PC-3 (cell line): ENCODE measurements at places on chromosomes 7 and 10. TPM values are rescaled to one million over a fixed set of nuclear protein-coding genes. Genes with fewer than 3 reads are reported as not detected.
A peak's percentile ranks its signal among the peaks of the same experiment; 100 is the strongest.

GRCh38 chr7:28799619-28800018 lies 158.5 kb downstream of the TRIL start:
- no peak for DNase-seq

DNA sequence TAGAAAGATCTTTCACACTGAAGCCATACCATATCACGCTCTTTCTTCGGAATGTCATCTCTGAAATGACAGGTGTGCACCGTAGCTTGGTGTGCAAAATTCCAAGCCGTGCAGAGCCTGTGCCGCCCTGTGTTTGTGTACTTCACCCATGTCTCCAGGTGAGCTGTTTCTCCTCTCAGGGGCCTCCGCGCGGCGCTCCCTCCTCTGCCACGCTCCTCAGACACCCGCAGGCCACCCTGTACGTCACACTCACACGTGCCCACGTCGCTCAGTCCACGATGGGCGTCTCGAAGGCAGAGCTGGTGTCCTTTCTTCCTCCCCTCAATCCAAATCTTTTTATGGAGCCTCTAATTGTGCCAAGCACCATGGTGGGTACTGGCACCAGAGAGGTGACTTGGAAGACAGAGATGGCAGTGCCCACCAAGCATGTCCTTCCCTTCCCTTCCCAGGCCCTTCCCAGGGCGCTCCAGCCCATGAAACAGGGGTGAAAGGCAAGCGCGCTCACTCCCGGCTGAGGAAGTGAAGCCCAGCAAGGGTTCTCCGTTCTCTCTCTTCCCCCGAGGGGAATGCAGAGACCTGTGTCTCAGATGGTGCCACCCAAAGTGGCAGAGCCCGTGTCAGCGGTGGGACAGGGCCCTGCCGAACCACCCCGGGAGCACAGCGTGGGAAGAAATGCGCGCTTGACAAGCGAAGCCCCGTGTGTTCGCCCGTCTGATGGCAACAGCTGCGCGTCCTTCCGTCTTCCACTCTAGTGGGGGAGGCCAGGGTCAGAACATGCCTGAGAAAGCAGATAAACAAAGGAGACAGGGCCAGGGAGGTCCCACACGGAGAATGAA lies 292.5 kb upstream of the SHH start:
- DNase-seq = no peak

Gene MYH16
- 2.8 and 4.7 TPM in 2 replicates for total RNA-seq

DNA sequence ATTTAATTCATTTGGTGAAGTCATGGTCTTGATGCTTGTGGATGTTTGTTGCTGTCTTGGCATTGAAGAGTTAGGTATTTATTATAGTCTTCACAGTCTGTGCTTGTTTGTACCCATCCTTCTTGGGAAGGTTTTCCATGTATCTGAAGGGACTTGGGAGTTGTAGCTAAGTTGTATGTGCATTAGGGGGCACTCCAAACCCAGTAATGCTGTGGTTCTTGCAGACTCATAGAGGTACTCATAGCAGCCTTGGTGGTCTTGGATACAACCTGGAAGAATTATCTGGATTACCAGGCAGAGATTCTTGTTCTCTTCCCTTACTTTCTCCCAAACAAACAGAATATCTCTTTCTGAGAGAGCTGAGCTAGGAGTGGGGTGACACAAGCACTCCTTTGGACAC lies 93.2 kb downstream of the ADCYAP1R1 start:
- no peak for DNase-seq

DNA sequence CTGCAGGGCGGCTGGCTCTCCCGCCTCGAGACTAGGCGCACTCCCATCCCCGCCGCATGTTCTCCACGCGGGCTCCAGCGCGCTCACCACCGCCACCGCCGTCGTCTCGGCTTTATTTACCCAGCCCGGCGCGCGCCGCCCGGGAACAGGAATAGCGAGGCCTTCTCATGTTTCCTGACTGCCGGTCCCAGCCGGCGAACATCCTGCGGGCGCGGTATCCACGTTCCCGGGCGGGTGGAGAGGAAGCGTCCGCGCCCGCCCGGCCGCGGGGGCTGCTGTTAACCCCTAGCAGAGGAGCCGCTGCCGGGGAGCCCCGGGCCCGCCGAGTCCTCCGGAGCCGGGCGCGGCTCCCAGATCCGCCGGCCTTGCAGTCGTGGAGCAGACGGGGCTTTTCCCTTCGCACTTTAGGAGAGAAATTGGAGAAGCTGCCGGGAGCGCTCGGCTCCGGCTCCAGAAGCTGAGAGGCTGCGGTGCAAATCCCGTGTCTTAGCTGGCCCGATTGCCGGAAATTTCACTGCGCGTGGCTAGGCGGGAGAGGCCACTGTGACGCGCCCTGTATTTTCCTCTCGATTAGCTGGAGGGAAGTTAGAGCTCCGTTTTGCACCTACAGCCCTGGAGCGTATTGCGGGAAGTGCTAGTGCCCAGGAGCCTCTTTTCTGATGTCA lies at the start of gene MKX:
MKX (minus strand) TSS at position 88 of the 665 bp plus-strand sequence. CDS start 2,404 bp downstream, outside the sequence.
- DNase-seq = peak; percentile 20

GRCh38 chr7:4436936-4437335 lies 245.2 kb upstream of the FOXK1 start:
- no peak for DNase-seq

Gene TASOR2
- total RNA-seq = 47.3 and 52.9 TPM in 2 replicates

DNA sequence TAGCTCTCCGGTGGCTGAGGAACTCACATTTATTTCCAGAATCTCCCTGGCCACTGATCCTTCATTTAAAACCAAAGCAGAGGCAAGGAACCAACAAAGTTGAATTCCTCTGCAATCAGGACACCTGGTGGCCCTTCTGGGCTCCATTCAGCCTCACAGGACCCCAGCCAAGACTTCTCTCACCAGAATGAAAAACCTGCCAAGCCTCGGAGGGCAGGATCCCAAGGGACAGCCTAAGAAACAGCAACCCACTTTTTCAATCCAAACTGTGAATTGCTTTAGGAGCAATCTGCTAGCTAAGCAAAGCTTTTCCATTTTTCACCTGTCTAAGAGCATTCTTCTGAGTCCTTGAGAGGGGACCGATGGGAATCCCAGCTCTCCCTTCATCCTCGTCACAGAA lies 34.6 kb downstream of the OAT start:
- DNase-seq = no peak

- no peak for DNase-seq
Observed at GRCh38 chr7:35831208-35831607, 30.4 kb downstream of the SEPTIN7 start.

DNA sequence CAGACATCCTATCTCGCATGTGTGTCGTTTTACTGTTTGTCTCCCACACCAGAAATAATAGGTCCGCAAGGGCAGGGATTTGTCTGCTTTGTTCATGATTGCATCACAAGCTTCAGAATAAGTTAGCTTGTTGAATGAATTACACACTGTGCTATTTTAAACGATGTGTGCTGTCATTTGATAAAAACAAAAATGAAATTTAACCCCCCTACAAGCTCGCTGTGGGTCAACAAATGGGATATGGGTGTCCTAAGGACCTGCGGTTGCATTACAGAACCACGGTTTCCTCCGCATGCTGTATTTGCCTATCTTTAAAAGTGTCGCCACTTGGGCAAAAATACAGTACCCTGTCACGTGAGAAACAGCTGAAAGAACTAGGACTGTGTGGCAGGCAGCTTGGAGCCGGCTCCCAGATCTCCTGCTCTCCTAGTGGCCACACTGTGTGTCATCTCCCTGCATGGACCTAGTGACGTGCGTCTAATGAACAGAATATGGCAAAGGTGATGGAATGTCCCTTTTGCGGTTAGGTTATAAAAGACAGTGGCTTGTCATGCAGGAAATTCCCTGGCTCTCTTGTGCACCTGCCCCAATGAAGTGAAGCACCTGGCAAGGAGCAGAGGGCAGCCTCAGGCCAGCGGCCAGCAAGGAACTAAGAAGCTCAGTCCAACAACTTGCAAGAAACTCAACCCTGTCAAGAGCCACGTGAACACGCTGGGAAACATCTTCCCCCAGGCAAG lies 32.9 kb upstream of the CRYGN start:
- peak; percentile 33 for DNase-seq

DNA sequence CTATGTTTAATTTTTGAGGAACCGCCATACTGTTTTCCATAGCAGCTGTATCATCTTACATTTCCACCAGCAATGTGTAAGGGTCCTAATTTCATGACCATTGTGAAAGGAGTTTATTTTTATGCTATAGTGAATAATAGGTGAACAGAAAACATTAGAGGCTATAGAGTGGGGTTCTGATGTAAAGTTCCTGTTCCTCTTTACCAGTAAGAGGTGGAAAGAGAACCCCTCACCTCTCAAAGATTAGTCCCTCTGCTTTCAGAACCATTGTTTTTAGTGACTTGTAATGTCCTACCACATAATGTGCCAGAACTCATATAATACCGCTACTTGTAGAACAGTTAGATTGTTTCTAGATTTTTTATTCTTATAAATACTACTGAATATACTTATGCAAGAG lies 34.2 kb downstream of the SUFU start:
- DNase-seq = no peak

GRCh38 chr7:75737856-75738603 lies 711 bp downstream of the HIP1 start:
- no peak for DNase-seq

Gene NEUROD6
- total RNA-seq = not detected in 2 replicates

Gene PLEKHS1
- total RNA-seq = not detected in 2 replicates

Gene CC2D2B
- total RNA-seq = not detected in 2 replicates

DNA sequence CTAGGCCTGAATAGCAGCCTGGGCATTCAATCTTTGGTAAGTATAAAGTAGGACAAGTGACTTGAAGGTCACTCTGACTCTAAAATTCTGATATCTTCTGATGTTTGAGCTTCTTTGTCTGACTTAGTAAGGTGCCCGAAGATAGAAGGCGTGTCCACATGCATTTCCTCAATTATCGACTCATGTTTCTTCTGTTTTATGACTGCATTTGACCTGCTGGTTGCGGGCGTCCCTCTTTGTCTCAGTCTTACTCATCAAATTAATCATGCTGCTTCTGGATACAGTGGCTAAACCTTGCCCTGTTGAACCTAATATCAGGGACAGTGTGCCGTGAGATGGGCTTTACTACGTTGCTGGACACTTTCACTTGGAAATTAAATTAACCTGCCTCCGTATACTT lies 534.1 kb downstream of the SDK1 start:
- peak; percentile 66 for DNase-seq

- no peak for DNase-seq
Observed at GRCh38 chr7:20804345-20804744, 17.7 kb upstream of the SP8 start.

Gene CALHM3
- 2.3 and 4.1 TPM in 2 replicates for total RNA-seq

Gene CHCHD3
- 139 and 149 TPM in 2 replicates for total RNA-seq

Gene ELN
- 0.07 TPM in 1 of 2 replicates, not detected in the other for total RNA-seq

GRCh38 chr7:26038201-26038990 lies 113.6 kb upstream of the NFE2L3 start:
- DNase-seq = no peak

Gene CDHR3
- 5.9 and 9.8 TPM in 2 replicates for total RNA-seq

- DNase-seq = peak; percentile 80
Observed at GRCh38 chr7:105849122-105849855, 27.1 kb downstream of the ATXN7L1 start.

- DNase-seq = peak; percentile 14
Observed at GRCh38 chr7:120550494-120551048, 277.6 kb downstream of the KCND2 start.

- peak; percentile 88 for DNase-seq
Observed at GRCh38 chr10:94545391-94546048, at the start of gene HELLS. Gene HELLS (plus strand): TSS chr10:94545788. CDS start chr10:94545922, 134 bp downstream.

Gene MAP3K8
- 4.9 and 6.5 TPM in 2 replicates for total RNA-seq

DNA sequence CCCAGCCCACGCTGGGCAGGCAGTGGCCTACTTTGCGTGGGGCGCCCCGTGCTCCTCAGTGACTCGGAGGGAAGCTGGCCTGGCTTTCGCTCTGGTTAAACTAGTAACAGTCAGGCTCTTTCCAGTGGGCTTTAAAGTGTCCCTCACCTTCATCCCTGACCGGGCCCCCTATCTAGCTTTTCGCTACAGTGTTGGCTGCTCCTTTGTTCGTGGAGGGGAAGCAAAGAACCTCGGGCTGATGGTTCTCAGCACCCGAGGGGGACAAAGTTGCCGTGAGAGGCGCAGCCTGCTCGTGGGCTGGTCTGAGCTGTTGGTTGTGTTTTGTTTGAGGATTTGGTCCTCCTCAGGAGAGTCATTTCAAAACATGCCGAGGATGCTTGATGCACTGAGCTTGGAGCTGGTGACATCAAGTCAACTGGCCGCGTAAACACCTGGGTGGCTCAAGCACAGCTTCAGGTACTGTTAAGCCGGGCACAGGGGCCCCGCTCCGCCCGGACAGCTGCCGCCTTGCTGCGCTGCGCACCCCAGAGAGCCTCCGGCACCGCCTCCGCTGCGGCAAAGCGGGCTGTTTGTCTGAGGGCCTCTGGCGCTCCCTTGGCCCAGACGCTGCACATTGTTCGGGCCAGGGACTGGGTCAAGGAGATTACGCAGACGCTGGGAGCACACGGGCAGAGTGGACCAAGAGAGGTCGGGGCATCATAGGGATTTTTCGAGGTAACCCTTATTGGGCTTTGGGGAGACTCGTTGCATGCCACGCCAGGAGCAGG lies 1.6 kb downstream of the DLX6 start:
- DNase-seq = no peak

Gene OLAH
- not detected in 2 replicates for total RNA-seq

Gene CRTAC1
- total RNA-seq = not detected in 2 replicates

- DNase-seq = no peak
Observed at GRCh38 chr7:95263785-95264362, 60.5 kb downstream of the PON1 start.
